ENCODE measurements at places on chromosomes 5 and 9.
A peak's percentile ranks its signal among the peaks of the same experiment; 100 is the strongest.

DNA sequence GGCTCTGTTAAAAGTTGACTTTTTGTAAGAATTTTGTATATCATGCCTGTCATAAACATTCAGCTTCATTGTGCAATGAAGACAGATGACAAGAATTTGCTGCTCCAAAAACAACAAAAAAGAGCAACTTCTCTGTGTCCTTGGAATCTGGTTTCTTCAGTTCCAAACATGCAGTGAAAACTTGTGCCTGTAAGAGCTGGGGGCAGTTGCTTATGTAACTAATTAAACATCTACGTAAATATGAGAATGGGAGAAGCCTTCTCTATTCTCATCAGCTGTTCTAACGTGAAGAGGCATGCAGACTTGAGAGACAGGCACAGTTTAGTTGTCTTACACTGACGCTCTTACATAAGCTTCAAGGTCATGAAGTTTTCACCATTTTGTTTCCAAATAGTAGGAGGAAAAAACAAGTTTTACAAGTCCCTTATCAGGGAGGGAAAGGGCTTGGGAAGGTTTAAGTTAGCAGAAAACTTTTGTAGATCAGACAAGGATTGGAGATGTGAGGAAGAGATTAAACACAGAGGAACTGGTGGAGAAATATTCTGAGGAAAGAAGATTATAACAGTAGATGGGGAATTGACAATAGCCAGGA, 170.4 kb downstream of the RFK start:
- no peak for DNase-seq

DNA sequence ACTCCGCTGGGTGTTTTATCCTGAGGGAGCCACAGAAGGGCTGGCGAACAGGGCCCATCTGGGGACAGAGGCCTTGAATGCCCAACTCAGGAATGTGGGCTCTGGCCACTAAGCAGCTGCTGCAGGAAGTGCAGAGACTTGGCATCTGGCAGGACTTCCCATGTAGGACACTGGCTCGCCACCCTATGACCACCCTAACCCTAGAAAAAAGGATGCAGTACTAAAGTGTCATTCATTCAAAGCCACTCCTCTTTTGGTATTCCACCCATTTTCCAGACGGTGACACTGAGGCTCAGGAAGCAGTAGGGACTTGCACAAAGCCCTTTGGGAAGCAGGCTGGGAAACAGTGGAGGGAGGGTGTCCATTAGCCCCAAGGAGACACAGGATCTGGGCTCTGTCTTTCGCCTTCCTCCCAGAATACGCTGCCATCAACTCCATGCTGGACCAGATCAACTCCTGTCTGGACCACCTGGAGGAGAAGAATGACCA, 3.0 kb downstream of the BBLN start:
- DNase-seq, result no peak

DNA sequence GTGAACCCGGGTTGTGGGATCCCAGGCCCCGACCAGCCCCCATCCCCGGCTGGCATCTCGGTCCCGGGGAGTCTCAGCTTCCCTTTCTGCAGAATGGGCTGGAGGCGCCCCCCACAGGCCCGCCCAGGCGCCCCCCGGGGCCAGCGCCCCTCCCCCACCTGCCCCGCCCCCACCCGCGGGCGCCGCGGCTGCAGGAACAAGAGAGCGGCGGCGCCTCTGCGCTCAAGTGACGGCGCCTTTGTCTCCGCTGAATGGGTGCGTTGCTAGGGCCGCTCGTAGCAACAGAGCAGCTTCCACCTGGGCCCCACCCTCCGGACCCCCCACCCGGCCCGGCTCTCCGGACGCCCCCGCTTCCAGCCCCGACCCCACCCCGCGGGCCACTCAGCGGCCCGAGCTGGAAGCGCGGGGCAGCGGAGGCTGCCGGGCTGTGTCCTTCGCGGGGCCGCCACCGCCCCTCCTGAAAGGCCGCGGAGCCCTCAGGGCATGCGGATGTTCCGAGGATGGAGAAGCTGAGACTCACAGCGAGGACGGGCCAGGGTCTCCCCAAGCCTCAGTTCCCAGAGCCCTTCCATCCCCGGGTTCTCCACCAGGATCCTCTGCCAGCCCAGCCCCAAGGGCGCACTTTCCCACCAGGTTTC, 27.5 kb downstream of the ADGRD2 start:
- DNase-seq, result no peak

- peak; percentile 53 for DNase-seq
These were observed 557 bp downstream of the GNG10 start for GRCh38 chr9:111661802-111662521.

GRCh38 chr9:88917375-88917774, 73.9 kb upstream of the S1PR3 start:
- DNase-seq, result no peak

- DNase-seq, result no peak
These were observed 82.6 kb downstream of the SMIM23 start for GRCh38 chr5:171868236-171868635.

DNA sequence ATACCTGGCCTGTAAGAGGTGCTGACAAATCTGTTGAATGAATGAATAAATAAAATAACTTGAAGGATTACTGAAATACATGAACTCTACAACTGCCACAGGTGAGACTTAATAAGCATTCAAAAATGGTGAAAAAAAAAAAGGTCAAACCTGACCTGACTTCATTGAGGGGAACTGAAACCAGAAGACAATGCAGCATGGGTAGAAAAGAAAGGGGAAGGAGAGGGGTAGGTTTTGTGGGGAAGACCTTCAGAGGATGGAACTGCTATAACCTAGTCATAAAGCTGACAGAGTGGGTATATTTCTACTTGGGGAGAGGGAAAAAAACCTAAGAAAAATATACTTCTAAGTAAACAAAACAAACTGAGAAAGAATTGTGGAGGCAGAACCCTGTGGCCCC, 56.6 kb downstream of the RASEF start:
- no peak for DNase-seq

GRCh38 chr9:91954841-91955471, 4.9 kb upstream of the ROR2 start:
- peak; percentile 71 for DNase-seq

- no peak for DNase-seq
These were observed 6.9 kb upstream of the OLFM1 start for GRCh38 chr9:135080286-135081263.

DNA sequence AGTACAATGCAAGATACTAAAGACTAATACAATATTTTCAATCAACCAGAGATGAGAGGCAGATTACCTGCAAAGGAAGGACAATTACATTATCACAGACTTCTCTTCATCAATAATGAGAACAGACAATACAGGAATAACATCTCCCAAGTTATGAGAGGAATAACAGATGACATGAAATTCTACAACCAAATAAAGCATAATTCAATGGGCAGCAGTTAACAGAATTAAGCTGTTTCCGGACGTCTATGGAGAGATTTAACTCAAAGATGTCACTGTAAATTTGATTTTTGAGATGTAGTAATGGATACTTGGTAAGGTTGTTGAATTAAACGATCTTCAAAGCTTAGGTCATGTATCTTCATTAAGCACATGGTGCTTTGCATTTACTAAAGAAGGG, 19.8 kb upstream of the PARP8 start:
- DNase-seq, result no peak

GRCh38 chr5:155926031-155926430, 400.9 kb upstream of the SGCD start:
- DNase-seq, result no peak

DNA sequence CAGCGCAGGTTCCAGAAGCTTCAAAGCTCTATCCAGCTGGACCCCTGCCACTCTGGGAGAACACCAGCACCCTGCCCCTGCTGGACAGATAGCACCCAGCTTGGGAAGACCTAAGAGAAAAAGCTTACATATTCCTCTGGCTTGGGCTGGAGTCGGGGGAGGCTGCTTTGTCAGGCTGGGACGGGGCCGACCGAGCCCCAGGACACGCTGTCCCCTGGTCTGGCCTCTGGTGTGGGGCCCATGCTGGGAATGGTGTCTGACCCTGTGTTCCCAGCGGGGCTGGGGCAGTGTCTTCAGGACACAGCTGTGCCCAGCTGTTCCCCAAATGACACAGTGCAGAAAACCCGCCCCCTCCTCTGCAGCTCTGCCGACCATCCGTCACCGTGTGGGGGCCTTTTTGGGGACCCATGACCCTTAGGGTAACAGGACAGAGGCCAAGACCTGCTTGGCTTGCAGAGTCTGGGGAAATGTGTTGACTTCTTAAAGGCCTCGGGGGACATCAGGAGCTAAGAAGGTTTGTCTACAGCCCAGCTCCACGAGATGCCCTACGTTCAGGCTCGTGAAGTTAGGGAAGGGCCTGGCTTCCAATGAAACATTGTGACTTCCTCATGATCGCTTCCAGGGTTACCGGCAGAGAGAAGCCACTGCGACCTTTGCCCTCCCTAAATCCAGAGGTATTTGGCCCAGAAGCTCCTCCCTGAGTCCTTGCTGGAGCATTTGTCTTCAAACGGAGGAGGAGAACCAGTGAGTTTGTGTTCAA, 20.4 kb upstream of the SLC2A6 start:
- DNase-seq, result no peak

- DNase-seq, result no peak
These were observed 2.1 kb downstream of the NPR2 start for GRCh38 chr9:35793461-35793860.

DNA sequence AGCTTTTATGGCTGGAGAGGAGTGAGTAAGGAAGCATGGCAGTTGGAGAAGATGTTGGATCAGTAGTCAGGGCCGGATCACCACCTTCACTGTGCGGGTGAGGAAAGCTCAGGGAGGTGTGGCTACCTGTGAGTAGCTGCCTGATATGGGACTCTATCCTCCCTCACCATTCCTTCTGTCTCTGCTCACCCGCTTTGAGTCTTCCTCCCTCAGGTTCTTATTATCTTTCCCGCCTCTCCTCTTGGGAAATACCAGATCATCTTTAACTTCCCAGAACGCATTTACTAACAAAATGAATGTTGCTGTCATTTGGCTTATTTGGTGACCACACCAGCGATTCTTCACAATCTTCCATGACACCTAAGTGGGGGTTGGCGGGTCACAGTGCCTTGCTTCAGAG, 140.7 kb upstream of the GPR151 start:
- DNase-seq, result no peak

DNA sequence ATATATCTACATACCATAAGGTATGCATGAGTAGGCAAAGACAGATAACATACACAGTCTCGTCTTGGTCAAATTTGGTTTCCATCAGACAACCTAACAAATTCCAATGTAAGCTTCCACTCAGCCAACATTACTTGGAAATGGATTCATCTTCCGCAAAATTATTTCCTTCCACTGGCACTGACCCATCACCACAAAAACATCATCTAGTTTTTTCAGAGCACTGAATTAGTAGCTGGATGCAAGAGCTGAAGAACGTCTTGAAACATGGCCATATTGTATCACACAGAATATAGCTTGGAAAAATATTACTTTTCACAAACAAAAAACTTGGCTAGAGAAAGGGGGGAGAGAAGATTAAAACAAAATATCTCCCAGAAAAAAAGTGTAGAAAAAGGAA, 73.5 kb downstream of the EFNA5 start:
- no peak for DNase-seq

- DNase-seq, result no peak
These were observed 192.4 kb upstream of the EFNA5 start for GRCh38 chr5:107863125-107863524.

GRCh38 chr5:139486201-139486600, 3.6 kb upstream of the STING1 start:
- DNase-seq, result no peak

DNA sequence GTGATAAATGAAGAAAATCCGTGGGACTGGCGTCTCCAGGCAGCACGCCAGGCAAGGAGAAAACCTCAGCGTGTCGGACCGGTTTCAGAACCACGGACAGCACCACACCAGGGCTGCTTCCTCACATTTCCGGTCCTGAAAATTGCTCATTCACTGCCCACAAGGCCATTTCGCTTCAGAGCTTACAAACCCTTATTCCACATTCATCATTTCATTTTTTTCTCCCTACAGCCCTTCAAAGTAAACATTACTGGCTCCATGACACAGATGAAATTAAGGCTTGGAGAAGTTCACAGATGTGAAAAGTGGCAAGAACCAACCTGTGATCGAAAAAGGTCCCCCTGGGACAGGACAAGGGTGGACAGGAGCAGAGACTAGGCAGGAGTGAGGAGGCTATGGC, 1.5 kb upstream of the GPRIN1 start:
- peak; percentile 74 for DNase-seq

DNA sequence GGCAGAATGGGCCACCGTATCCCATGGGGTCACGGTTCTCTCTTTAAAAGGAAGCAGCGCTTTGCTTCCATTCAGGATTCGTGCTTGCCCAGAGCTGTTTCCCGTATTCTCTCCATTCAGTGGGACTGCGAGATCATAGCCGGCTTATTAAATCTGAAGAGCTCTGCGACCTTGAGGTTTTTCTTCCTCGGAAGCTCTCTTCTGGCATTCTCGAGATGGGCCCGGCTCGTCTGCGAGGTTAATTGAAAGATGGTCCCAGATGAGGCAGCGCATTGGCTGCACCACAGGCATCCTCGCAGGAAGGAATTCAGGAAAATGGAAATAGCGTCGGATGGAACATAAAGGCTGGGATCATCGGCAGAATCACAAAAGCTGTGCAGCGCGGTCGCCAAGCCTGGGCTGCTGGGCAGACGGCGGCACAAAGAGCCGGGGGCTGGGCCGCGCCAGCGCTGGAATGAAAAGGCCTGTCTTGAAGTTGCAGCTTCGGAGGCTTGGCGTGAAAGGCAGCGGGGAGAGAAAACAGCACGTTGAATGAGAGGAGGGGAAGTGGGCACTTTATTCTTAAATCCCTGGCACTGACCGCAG, 236.2 kb downstream of the IRX2 start:
- DNase-seq, result no peak

DNA sequence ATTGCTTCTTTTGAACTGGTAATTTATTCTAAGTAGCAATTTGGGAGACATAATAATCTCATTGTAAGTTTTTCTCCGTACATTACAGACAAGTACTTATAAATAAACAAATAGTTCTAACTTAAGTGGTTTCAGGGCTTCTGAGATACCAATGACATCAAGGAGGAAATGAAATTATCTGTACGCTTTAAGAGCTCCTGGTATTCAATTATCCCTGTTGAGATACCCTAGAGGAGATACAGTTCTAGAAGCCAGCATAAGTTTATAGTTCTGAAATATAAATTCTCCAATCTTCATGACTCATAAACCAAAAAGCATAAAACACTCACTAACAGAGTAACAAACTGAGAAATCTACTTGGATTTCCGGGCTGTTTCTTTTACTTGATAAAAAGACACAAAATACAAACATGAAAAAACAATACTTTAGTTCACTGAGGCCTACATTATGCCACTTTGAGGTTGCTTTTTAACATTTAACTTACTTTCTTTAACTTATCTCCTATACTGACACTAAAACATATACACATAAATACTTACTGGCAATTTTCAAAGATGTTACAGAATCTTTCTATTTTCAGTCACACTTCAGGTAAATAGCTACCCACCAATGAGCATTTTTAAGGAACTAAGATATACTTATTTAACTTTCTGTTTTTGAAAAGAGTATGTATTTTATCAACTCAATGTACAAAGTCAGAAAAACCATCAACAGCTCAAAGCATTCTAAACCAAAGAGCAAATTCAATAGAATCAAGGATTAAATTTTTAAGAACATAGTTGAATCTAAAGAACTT, 7.5 kb downstream of the DCTN4 start:
- no peak for DNase-seq
